ENCODE measurements at places on chromosomes 2 and 18.

DNA sequence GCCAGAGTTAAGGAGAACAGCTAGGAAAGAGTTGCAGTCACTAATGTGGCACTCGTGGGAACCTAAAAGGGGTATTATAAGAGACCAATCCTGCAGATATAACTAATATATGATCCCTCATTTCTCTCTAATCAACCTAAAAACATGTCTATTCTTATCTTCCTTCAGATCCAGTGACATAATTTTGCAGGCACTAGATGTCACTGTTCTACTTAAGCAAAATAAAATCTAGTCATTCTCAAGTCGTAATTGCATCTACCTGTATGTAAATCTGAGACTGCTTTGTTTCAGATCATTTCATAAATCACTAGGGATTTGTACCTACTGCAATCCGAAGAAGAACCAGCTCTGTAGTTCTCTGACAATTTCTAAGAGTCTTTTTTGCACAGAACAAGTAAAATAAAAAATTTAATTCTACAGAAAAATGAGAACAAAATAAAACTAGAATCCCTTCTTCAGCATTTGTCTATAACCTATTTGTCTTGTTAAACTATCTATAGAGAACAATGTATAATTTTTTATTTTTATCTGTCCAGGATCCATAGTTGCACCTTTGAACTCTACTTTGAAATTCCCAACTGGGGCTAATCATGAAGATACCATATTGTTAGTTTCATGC is 56.5 kb upstream of the ERBB4 start:
- DNase-seq = no peak

DNA sequence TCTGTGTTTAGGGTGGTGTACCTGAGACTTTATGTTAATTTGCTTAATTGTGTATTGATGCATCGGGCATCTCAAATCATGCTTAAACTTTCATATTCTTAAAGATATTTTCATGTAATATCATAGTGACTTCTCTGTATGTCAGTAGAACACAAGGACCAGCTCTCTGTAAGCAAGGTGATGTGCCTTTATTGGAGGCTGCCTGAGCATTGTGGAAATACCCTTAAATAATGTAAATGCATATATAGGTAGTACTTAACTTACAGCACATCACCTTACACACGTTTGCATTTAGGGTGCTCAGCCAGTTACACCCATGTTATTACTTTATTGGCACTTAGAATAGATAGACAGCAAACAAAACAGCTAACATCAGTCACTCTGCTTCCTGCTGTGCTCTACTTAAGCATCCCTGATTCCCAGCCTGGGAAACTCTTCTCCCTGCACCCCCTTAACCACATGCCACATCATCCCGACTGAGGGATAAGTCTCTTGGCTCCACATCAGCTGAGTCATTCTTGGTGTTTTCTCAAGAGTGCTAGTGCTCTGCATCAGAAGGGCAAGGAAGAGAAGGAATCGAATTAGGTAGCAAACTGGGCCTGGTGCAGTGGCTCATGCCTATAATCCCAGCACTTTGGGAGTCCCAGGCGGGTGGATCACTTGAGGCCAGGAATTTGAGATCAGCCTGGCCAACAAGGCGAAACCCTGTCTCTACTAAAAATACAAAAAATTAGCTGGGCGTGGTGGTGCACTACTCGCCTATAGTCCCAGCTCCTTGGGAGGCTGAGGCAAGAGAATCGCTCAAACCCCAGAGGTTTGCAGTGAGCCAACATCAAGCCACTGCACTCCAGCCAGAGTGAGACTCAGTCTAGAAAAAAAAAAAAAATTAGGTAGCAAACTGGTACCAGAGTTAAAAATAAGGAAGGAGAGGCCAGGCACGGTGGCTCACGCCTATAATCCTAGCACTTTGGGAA is 108.7 kb downstream of the MAP3K20 start:
- DNase-seq = peak; percentile 99

- DNase-seq = no peak
Measured at GRCh38 chr2:61471905-61472805, 1.3 kb upstream of the USP34 start.

GRCh38 chr2:151840216-151841046 is 12.2 kb upstream of the ARL5A start:
- no peak for DNase-seq

DNA sequence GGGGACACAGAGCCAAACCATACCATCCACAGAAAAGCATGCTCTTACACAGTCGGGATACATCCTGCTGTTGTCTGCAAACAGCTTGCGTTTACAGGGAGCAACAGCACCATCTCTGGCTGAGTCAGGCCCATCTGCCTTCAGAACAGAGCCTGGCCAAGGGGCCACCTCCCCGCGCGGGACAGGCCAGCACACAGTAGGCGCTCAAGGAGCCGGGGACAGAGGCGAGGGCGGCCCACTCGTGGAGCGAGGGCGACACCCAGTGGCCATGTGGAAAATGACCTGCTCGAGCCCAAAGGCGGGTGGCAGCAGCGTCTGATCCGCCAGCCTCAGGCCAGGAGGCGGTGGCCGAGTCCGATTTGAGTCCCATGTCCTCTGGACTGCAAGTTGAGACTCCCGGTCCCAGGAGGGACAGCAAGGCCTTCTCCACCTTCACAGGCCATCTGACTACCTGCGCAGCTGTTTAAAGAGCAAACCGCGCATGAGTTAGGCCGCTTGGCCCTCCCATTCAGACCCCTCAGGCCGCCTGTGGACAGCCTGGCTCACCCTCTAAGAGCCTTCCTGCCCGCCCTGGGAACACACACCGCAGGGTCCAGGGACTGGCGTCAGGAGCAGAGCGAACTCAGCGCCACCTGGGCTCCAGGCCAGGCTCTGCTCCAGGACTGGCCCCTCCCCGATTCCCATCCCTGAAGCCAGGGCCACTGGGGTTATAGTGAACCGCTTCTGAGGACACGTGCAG is 38.3 kb downstream of the TTC32 start:
- no peak for DNase-seq

DNA sequence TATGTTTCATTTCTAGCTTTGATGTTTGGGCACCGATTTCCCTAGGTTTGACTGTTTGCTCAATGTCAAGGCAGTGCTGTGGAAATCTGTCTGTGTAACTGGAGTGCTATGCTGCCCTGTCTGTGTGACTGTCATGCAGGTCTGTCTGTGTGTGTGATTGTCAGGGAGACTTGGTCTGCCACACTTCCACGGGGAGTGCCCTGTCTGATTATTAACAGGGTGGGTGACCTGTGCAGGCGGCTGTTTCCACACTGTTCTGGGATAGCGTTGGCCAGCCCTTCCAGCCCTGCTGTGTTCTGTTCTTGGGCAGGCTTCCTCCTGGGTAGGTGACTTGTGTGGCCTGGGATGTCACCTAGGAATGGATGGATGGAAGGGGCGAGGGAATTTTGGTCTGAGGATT is 85.3 kb downstream of the FHOD3 start:
- DNase-seq = no peak

- no peak for DNase-seq
Measured at GRCh38 chr18:53004798-53005197, 664.8 kb downstream of the DCC start.

Data from skeletal muscle cell (primary cell).